ENCODE measurements at places on chromosomes 11 and 22. TPM values are rescaled to one million over a fixed set of nuclear protein-coding genes. Genes with fewer than 3 reads are reported as not detected.

SYT7 gene
- total RNA-seq = 69.4 TPM

SESN3 gene
- total RNA-seq = 6.5 TPM

- DNase-seq = no peak
Observed at GRCh38 chr11:130370845-130371590, 56.3 kb upstream of the ZBTB44 start.

DNA sequence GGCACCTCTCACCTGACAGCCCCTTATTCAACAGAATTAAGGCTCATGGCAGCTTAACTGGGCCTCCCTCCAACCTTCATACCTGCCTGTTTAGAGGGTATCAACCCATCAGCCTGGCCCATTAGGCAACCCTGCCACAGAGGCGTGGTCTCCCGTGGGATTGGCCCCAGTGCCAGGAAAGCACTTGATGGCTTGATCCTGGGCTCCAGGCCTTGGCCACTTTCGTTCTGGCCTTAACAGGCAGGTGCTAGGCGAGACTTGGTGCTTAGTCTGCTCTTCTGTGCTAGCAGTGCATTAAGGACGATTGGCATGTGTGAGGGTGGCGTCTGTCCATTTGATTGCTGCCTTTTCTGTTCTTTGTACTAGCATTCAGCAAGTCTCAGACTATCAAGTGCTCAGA, 75.2 kb downstream of the CABIN1 start:
- peak; percentile 33 for DNase-seq

DNA sequence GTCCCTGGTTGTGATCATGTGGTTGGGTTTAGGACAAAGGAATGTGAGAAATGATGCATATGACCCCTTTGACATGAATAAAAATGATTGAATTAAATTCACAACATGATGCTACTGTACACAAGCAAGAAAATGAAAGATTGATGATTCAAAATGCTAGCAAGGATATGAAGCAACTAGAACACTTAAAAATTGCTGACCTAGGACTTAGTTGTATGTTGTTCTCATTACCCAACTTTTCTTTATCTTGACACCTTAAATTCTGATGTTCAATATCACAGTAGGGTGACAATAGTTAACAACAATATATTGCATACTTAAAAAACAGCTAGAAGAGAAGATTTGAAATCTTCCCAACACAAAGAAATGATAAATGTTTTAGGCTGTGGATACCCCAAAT, 20.6 kb downstream of the OR52A5 start:
- DNase-seq = no peak

- peak; percentile 64 for DNase-seq
Observed at GRCh38 chr11:124069429-124070401, 28.6 kb upstream of the OR10G7 start.

MMP8 gene
- 1.2 TPM for total RNA-seq

CSRP3 gene
- not detected for total RNA-seq

DNA sequence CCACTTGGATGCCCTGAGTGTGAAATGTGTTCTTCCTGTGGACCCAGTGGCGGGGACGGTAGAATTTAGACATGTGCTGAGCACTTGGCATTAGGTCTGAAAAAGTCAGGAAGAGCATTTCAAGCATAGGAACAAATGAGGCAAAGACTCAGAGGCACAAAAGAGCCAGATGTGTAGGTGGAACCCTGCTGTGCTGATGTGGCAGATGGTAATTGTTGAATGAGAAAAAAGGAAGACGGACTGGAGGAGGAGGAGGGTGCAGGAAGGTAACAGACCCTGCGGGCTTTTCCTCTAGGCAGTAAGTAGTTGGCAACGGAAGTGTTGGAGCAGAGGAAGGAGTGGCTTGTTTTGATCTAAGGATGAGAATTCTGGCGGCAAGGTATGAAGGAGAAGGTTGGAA, 985.8 kb downstream of the TBC1D22A start:
- DNase-seq = no peak

XKR3 gene
- total RNA-seq = not detected
